ENCODE measurements at places on chromosomes 16 and 17. TPM values are rescaled to one million over a fixed set of nuclear protein-coding genes. Genes with fewer than 3 reads are reported as not detected.

DNA sequence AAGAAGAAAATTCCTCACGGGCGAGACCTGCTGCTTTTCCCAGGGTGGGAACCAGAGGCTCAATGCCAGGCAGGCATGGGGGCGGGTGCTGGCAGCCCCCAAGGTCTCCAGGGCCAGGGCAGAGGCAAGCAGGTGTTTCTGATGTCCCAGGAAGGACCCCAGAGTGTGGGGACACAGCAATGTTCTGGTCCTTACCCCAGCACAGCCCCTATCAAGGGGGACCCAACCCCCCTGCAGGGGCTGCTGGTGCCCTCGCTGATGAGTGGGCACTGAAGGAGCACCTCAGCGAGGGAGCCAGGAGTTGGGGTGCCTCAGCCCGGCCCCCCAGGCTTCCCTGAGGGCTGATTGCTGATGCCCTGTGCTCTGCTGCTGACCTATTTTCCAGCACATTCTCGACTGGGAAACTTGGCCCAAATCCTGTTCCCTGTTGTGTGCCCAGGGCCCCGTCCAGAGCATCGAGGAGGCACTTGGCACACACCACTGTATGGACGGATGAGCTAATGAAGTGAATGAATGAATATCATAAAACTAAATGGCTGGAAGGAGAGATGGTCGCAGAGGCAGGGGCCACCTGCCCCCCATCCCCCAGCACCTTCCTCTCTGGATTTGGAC is 2.8 kb downstream of the DBNDD1 start:
- no peak for DNase-seq

- no peak for DNase-seq
Measured at GRCh38 chr17:77677211-77677610, 281.3 kb upstream of the TNRC6C start.

DNA sequence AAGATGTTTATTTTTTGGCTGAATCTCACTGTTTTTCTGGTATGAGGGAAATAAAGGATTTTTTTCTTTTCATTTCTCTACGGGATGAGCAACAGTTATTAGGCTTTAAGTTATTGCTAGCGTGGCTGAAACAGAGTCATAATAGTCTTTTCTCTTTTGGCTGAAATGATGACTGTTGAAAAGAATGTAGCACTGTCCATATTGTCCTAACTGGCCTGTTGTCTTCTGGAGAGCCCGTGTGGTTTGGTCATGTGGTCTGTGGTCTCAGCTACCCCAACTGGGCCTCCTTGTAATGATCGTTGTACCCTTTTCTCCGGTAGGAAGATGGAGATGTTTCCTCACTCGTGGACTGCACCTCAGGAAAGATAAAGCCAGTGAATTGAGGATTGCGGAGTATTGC is 36.6 kb downstream of the EPN2 start:
- DNase-seq: no peak

CRHR1 gene
- not detected for total RNA-seq

- no peak for DNase-seq
Measured at GRCh38 chr16:72285324-72285723, 113.4 kb upstream of the PMFBP1 start.

SPNS2 gene
- total RNA-seq: 45.6 TPM

DNA sequence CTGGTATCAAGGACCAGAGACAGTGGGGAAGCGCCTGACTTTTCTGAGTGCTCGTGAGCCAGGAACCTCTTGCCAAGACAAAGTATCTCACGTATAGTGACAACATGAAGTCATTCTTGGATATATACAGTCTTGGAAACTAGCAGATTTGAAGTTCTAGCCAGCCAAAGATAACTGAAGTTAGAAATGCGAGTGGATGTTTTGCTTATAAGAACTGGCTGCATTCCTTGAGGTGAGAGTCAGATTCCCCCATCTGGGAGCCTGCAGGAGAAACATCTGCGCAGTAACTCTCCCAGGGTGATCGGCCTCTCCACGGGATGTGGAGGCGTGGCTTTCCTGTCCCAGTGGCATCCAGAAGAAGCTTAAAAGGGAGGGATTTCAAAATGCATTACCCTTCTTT is 89.8 kb downstream of the SHISA6 start:
- DNase-seq: no peak

GRCh38 chr17:33225994-33226393 is 67.1 kb downstream of the ASIC2 start:
- DNase-seq: no peak

QRICH2 gene
- 5.6 TPM for total RNA-seq

- DNase-seq: peak; percentile 23
Measured at GRCh38 chr17:67221062-67221998, 23.7 kb downstream of the HELZ start.

DNA sequence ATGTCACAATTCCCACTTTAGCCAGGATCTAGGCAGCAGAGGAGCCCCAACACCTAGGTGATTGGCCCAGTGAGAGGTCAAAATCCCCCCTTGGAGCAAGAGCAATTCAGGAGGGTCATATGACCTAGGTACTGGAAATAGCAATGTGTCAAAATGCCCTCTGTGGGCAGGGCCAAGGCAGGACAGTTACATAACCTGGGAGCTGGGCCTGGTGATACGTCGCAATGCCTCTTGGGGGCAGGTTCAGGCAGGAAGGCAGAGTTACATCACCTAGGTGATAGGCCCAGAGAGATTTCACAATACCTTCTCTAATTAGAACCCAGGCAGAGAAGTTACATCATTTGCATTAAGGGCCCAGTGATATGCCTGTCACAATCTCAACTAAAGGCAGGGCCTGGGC is 1906.3 kb downstream of the TP53TG3F start:
- DNase-seq: no peak

PABPN1L gene
- not detected for total RNA-seq

- DNase-seq: peak; percentile 97
Measured at GRCh38 chr16:23362460-23363317, 60.6 kb downstream of the SCNN1B start.

MAFG gene
- 19.0 TPM for total RNA-seq

DNA sequence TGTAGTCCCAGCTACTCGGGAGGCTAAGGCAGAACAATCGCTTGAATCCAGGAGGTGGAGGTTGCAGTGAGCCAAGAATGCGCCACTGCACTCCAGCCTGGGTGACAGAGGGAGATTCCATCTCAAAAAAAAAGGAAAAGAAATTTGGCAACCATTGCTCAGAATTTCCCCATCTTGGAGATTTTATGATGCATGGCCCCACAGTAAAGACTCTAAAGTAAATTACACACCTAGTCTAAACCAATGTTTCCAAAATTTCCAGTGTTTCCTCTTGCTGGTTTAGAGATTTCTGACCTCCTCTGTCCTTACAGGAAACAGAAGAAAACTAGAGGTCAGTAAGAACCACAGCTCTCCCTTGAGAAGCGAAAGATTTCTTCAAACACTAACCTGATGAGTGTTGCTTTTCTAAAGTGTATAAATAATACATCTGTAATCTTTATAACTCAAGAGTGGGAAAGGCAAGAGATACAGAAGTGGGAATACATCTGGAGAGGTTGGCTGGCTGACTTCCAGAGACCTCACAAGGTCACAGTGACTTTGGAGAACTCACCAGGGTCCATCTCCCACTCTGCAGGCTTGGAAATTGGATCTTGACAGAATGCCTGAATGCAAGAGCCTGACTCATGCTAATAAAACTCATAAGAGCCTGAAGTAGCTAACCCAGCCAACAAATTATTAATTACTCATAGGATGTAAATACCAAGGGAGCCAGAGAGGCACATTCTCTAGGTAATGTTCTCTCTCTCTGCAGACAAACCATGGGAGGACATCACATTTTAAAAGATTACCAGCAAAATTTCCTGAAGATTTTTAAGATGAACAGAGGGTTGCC is 8.8 kb downstream of the ADAT1 start:
- no peak for DNase-seq

DNA sequence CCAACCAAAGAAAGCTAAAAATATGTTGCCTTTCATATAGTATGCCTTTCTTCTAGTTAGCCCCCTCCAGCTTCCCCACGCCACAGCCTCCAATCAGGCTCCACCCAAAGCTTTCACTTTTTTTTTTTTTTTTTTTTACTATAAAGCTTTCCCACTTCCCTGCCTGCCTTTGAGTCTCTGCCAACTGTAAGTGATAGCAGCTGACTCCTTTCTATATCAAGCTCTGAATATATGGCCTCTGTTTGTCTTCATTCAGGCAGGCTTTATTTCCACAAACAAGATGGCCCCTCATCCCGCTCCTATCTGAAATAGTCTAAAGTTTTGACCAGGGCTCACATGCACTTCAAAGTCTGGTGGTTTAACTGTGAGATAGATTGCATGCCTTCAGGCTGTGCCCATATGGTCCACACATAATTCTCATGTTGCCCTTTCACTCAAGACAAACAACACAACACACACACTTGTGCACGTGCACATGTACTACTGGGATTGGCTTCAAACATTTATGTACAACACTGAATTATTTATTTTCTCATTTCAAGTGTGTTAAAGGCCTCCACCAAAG is 39.8 kb upstream of the DYNLRB2 start:
- DNase-seq: no peak

DNA sequence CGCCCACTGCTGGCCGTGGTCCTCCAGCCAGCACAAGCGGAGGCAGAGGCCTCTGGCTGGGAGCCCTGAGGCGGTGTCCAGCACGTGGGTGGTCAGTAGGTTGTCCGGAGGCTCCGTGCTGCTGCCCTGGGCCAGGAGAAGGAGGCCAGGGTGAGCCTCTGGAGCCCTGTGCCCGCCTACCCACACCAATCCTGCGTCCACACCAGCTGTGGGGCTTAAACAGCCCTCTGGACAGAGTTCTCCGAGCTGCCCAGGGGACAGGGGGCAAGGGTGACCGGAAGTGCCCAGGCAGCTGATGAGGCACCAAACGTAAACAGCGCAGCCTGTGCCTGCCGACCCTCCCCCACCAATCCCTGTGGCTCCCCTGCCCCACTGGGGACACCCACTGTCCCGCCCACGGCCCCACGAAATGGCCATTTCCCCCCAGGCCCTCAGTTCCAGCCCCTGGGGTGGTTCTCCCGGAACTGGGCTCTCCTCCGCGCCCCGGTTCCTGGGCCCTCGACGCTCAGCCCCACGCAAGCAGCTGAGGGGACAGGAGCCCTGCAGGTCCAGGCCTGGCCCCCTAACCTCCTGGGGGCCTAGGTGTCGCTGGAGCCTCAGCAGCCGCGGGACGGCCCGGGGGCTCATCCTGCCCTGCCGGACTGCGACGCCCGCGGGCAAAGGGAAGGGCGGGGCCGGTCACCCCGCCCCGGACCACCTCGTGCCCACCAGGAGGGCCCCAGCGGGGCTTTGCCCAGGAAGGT is 27.9 kb upstream of the DBNDD1 start:
- no peak for DNase-seq

DNA sequence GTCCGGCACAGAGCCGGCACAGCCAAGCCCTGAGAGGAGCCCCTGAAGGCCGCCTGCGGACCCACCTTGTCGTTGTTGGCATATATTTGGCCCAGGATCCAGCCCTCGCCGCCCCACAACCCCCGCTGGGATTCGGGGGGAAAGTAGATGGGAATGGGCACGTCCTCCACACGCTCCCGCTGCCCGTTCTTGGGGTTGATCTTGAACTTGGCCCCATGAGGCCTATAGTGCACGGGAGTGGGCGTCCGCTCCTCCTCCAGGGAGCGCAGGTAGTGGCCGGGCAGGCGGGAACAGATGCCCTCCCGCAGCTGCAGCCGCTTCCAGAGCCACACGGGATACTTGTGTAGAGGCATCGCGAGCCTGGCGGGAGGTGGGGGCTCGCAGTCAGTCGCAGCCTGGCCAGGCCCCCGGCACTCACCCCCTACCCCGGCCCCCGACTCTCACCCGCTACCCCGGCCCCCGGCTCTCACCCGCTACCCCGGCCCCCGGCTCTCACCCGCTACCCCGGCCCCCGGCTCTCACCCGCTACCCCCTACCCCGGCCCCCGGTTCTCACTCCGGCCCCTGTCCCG is 387 bp downstream of the MRPL28 start:
- DNase-seq: no peak

DNA sequence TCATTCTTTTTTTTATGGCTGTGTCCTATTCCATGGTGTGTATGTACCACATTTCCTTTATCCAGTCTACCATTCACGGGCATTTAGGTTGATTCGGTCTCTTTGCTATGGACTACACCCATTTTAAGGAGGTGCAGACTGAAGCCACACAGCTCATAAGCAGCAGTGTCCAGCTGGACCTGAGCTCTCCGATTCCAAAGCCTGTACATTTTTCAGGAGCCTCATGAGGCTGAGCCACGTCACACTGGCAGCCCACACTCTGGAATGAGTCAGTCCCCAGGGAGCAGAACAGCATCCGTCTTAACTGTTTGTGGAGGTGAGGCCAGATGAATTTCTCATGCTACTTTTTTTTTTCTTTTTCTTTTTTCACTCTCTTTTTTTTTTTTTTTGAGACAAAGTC is 116.1 kb downstream of the C16orf95 start:
- DNase-seq: no peak

DNA sequence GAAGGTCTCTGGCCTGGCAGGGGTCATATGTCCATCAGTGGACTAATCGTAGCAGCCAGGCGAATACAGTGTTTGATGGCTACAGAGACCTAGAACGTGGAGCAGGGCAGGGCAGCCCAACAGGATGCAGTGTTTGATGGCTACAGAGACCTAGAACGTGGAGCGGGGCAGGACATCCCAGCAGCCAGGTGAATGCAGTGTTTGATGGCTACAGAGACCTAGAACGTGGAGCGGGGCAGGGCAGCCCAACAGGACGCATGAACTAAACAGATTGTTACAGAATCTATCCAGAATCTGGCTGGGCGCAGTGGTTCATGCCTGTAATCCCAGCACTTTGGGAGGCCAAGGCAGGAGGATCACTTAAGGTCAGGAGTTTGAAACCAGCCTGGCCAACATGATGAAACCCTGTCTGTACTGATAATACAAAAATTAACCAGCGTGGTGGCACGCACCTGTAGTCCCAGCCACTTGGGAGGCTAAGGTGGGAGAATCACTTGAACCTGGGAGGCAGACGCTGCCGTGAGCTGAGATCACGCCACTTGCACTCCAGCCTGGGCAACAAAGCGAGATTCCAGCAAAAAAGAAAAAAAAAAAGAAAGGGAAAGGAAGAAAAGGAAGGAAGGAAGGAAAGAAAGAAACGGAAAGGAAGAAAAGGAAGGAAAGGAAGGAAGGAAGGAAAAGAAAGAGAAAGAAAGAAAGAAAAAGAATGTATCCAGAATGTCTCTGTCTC is 65.2 kb upstream of the RPH3AL start:
- DNase-seq: no peak

- DNase-seq: no peak
Measured at GRCh38 chr16:47734987-47735594, 274.0 kb downstream of the PHKB start.

GRCh38 chr16:4232541-4233386 is 9.1 kb downstream of the SRL start:
- DNase-seq: no peak

DNA sequence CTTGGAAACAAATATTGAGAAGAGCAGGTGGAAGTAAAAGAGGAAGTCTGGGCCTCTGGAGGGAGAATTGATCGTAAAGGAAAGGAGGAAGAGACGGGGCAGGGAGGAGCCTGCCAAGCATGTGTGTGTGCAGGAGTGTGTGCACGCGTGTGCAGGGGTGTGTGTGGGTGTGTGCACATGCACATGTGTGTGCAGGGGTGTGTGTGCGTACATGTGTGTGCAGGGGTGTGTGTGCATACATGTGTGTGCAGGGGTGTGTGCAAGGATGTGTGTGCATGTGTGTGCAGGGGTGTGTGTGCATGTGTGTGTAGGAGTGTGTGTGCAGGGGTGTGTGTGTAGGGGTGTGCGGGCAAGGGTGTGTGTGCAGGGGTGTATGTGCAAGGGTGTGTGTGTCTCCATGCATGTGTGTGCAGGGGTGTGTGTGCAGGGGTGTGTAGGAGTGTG is 10.0 kb downstream of the CEP295NL start:
- DNase-seq: no peak

SALL1 gene
- total RNA-seq: under 0.01 TPM

- DNase-seq: no peak
Measured at GRCh38 chr16:17252064-17252463, 218.7 kb downstream of the XYLT1 start.
